Peyer's patch (tissue), 4 donors: ENCODE measurements at places on chromosomes 11 and 22.

- H3K27ac ChIP-seq, result no peak overlapping the region
- no peaks in the 10 kb centered on the region for H3K36me3 ChIP-seq
- H3K4me3 ChIP-seq, result no peak overlapping the region
- H3K4me1 ChIP-seq, result no peaks in the 10 kb centered on the region
- H3K27me3 ChIP-seq, result no peaks in the 10 kb centered on the region
Measured at GRCh38 chr11:70619591-70619990, 221.3 kb downstream of the CTTN start.

DNA sequence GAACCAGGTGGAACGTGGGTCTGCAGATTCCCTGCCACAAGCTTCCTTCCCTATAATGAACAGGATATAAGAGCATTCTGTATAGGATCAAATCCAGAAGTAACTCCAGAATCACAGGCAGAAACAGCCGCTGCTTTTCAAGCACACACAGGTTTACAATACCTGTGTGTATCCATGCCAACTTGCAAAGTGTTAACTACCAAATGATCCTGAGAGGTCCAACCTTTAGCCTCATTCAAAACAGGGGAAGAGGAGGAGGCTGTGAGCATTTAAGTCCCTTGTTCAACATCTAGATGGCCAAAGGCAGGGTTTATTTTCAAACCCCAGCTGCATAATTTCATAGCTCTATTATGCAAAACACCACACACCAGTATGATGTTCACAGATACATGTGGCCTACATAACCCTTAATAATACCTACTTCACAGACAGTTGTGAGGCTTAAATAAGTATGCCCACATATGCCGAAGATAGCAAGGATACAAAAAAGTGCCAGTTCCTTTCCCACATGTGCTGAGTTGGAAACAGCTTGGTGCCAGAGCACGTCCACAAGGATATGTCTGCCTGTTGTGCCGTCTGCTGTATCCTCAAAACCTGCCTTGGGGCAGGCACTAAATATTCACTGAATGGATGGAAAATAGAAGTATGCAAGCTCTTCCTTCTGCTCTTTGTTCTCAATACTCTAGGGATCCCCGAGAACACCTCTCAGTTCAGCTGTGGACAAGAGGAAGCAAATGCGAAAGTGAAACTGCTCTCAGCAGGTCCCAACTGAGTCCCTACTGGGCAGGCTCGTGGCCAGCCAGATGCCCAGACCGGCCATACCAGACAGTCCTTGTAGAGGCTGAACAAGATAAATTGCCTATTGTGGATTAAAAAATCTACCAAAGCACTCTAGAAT, 66.8 kb downstream of the LARGE1 start:
- H3K36me3 ChIP-seq, result no peaks in the 10 kb centered on the region
- H3K27ac ChIP-seq, result peak overlapping the region; percentile 54
- peak; percentile 81 for DNase-seq
- peak overlapping the region; percentile 28 for H3K4me3 ChIP-seq
- H3K27me3 ChIP-seq, result no peaks in the 10 kb centered on the region
- no peaks in the 10 kb centered on the region for H3K4me1 ChIP-seq

DNA sequence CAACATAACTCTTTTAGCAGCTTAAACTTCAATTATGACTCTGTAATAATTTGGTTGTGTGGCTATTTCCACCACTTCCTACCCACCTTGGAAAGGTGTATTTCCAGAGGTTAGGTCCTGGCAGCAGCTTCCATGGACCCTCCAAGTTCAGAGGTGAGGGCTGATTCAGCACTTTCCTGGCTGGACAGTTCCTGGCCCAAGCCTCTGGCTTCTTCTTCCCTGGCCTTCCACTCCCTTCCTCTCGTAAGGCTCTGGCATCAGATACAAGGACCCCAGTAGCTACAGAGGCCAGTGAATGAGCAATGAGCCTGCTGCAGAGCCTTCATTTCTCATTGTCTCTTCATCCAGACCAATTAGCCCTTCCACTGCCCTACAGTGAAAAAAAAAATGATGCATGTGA, 98.1 kb upstream of the KIRREL3 start:
- no peak overlapping the region for H3K4me3 ChIP-seq
- H3K36me3 ChIP-seq, result no peaks in the 10 kb centered on the region
- no peaks in the 10 kb centered on the region for H3K4me1 ChIP-seq
- no peak overlapping the region for H3K27ac ChIP-seq
- DNase-seq, result no peak

- H3K4me1 ChIP-seq, result no peaks in the 10 kb centered on the region
- H3K36me3 ChIP-seq, result no peaks in the 10 kb centered on the region
- no peak overlapping the region for H3K27ac ChIP-seq
Measured at GRCh38 chr11:86571273-86571948, 101.0 kb downstream of the ME3 start.

DNA sequence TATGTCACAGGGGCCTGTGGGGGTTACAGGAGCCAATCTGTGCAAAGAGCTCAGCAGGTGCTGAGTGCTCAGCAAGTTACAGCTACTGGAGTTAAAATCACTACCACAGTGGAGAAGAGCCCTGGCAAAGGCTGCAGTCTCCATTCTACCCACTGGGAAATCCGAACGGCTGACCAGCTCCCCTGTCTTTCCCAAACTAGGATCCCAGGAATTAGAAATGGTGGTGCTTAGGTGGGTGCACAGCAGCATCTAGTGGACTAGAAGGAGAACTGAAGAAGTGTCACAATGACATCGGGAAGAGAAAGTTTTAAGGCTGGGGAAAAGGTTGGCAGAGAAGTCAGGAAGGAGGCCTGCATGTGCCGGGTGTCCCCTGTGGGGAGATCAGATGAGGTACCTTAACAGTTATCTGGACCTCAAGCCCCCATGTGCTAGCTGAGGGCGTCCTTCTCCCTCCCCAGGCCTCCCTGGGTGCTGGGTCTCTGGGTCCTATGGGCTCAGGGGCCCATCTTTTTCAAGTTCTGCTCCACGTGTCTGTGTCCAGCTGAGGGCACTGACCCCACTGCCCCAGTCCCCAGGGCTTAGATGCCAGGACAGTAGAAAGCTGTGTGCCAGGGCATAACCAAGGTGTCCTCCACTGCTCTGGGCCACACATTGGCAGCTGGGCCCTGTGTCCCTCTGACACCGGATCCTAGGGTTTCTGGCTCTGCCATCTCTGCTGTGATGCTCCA, 1.9 kb downstream of the PIWIL3 start:
- H3K4me1 ChIP-seq, result no peaks in the 10 kb centered on the region
- H3K27me3 ChIP-seq, result no peaks in the 10 kb centered on the region
- no peak overlapping the region for H3K27ac ChIP-seq
- no peak overlapping the region for H3K4me3 ChIP-seq
- H3K36me3 ChIP-seq, result no peaks in the 10 kb centered on the region
- DNase-seq, result no peak

DNA sequence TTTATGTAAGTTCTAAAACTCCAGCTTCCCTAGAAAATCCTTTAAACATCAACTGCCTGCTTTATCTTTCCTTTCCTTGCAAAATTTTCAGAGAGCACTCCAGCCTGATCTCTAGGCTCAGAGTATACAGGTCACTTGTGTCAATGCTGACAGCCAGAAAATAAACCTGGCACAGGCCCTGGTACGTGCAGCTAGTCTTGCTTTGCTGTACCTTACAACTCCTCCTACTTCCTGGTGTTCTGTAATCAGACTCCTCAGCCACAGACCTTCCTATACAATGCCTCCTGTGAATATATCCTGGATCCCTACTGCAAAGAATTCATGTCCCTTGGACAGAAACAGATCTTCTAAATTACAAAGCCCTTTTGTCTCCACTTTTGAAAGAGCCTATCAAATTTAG, 24.2 kb upstream of the TMEM123 start:
- H3K27ac ChIP-seq, result no peak overlapping the region
- H3K4me1 ChIP-seq, result no peaks in the 10 kb centered on the region
- H3K4me3 ChIP-seq, result no peak overlapping the region
- no peaks in the 10 kb centered on the region for H3K27me3 ChIP-seq
- no peak for DNase-seq

DNA sequence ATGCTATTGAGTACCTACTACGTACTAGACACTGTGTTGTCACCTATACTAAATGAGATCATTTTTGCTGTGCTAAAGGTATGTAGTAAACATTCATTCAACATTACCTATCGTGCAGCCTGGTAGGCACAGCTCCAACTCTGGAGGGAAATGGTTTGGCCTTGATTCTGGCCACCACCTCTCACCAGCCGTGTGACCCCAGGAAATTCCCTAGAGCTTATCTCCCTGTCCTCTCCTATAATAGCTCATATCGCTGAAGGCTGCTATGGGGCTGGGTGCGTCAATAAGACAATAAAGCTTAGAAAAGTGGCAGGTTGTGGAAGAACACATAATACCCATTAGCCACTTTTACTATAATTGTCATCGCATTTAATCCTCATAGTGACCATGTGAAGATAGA, 107.5 kb downstream of the MYO18B start:
- no peak overlapping the region for H3K4me3 ChIP-seq
- H3K36me3 ChIP-seq, result no peaks in the 10 kb centered on the region
- no peak for DNase-seq
- no peaks in the 10 kb centered on the region for H3K4me1 ChIP-seq
- H3K27ac ChIP-seq, result no peak overlapping the region
- H3K27me3 ChIP-seq, result no peaks in the 10 kb centered on the region

DNA sequence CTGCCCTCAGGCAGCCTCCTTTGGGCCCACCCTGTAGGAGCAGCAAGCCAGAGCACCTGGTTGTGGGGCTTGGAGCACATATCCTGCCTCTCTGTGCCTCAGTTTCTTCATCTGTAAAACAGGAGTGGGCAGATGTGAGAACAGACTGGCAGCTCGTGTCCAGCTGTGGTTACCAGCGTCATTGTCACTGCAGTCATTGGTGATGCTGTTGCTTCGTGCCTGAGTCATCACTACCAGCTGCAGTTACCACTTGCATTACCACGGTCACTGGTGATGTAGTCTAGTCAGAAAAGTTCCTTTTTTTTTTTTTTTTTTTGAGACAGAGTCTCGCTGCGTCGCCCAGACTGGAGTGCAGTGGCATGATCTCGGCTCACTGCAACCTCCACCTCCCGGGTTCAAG, 20.4 kb downstream of the RSPH14 start:
- no peaks in the 10 kb centered on the region for H3K4me1 ChIP-seq
- H3K36me3 ChIP-seq, result no peaks in the 10 kb centered on the region
- no peak for DNase-seq
- no peak overlapping the region for H3K4me3 ChIP-seq
- no peak overlapping the region for H3K27ac ChIP-seq

DNA sequence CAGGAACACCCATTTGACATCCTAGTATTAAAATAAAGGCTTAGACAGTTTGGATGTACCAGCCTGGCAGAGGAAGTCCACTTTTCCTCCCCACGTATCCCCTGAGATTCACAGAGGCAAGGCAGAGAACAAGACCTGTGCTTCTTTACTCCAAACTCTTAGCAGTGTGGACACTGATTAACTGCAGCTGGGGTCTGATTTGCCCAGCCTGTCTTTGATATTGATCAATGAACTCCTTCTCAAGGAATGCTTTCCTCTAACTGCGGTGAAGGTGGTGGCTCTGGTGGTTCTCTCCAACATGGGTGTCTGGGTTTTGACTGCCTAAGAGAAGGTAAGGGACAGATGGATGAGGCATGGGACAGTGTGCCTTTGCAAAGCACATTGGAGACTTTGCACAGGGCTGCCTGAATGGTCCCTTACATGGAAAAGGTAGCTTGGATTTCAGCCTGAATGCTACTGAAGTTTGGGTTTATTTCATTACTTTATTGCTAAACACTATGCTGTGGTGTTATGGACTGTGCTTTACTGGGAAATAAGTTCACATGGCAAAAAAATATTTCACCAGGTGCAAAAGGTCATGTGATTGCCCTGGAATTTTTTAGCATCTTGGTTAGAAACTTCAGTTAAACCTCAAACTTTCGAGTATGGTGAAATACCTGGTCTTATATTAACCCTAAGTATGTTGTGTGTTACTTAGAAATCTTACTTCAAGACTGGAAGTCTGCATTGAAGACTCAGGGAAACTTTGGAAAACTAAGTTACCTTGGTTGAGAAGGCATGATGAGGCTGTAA, 1.8 kb downstream of the GAS2 start:
- no peaks in the 10 kb centered on the region for H3K27me3 ChIP-seq
- H3K27ac ChIP-seq, result no peak overlapping the region

- no peak overlapping the region for H3K27ac ChIP-seq
- H3K27me3 ChIP-seq, result no peaks in the 10 kb centered on the region
- peaks cover 23% of the 10 kb centered on the region for H3K4me1 ChIP-seq
- H3K4me3 ChIP-seq, result no peak overlapping the region
- peak; percentile 95 for DNase-seq
- H3K36me3 ChIP-seq, result no peaks in the 10 kb centered on the region
Measured at GRCh38 chr11:1834062-1834610, 654 bp upstream of the SYT8 start.

- H3K27me3 ChIP-seq, result no peaks in the 10 kb centered on the region
- H3K36me3 ChIP-seq, result no peaks in the 10 kb centered on the region
- peak; percentile 72 for DNase-seq
Measured at GRCh38 chr22:49999063-49999945, 13.3 kb downstream of the IL17REL start.

DNA sequence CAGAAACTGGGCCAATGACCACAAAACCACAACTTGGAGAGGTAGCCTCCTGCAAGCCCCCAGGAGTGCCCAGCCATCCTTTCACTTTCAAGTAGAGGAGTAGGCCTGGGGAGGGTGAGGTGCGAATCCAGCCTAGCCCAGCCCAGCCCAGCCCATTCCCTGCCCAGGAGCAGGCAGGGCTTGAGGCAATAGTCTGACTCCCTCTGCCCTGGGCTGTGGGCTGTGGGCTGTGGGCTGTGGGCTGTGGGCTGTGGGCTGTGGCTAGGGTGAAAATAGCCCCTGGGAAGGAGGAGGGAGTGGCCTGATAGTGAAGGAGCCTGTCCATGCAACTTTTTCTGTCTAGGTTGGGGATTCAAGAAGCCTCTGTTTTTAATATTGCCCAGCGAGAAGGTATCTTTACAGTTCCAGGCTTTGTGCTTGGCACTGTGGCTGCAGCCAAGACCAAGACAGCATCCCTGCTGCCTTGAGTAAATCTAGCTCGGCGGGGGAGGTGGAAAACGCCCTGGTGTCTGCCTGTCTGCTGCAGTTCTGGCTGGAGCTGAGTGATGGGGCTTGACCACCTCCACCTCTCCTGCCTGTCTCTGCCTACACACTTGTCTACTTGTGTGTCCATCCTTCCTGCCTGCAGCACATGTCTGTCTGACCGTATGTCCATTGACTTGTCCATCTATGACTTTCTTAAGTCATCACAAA, 40.7 kb downstream of the LMO1 start:
- no peak overlapping the region for H3K4me3 ChIP-seq
- H3K27me3 ChIP-seq, result no peaks in the 10 kb centered on the region
- no peak overlapping the region for H3K27ac ChIP-seq
- no peaks in the 10 kb centered on the region for H3K36me3 ChIP-seq
- no peaks in the 10 kb centered on the region for H3K4me1 ChIP-seq
- DNase-seq, result no peak

GRCh38 chr22:32661296-32661695, 140.2 kb upstream of the TIMP3 start:
- no peak overlapping the region for H3K4me3 ChIP-seq
- no peak overlapping the region for H3K27ac ChIP-seq
